ENCODE measurements at places on chromosomes 5 and 9. TPM values are rescaled to one million over a fixed set of nuclear protein-coding genes. Genes with fewer than 3 reads are reported as not detected.
A peak's percentile ranks its signal among the peaks of the same experiment; 100 is the strongest.

DNA sequence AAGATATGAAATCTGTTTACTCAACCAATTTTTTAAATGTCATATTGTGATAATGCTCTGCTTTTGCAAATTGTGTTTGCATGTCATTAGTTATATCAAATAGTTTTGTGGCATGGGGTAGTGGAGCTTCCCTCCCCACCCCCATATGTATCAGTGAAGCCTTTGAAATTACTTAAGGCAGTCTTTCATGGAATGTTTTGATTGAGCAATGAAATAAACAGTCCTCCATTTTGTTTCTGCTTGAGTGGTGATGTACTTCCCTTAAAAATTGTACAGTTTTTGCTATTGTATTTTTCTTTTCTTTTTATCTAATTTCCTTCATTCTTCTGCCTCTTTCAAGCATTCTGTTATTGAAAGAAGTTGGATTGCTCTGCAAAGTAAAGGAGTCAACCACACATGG lies 3.5 kb downstream of the SOWAHA start:
- no peak overlapping the region for H3K4me3 ChIP-seq
- H3K36me3 ChIP-seq, result peaks cover 10% of the 10 kb centered on the region
- no peak for DNase-seq
- peaks cover 11% of the 10 kb centered on the region for H3K27me3 ChIP-seq
- peaks cover 4% of the 10 kb centered on the region for H3K4me1 ChIP-seq
- H3K27ac ChIP-seq, result no peak overlapping the region

- no peak overlapping the region for H3K27ac ChIP-seq
- H3K27me3 ChIP-seq, result peaks cover 17% of the 10 kb centered on the region
- DNase-seq, result no peak
- H3K4me1 ChIP-seq, result peaks cover 16% of the 10 kb centered on the region
- no peak overlapping the region for H3K4me3 ChIP-seq
- H3K36me3 ChIP-seq, result peaks cover 5% of the 10 kb centered on the region
Observed at GRCh38 chr9:138104251-138105122, 226.9 kb downstream of the CACNA1B start.

DNA sequence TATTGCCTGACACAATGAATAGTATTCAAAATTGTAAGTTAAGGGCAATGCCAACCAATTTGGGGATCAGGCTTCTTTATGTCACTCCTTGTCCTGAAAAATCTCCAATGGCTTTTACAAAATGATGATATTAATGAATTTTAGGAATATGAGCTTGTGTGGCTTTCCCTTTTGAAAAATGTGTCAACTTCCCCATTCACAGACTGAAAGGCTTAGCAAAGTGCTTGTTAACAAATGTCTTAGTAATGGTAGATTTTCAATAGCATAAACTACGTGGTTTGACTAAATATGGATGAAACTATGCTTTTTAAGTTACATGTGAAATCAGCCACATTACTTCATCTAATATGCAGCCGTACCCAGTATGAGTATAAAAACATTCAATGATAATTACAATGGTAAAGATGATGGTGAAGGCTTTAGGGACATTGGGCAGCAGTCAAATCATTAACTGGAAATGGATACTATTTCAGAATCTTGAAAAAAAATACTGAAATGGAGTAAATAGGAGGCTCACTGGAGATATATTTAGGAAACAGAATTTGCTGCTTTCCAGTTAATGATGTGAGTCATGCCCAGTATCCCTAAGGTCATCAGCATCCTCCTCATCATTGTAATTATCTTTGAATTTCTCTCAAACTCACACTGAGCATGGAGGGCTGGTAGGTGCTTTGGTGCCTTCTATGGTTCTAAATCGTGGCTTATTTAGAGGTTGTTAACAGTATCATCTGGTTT lies 113.3 kb upstream of the ZNF608 start:
- H3K4me3 ChIP-seq, result no peak overlapping the region
- peaks cover 3% of the 10 kb centered on the region for H3K27me3 ChIP-seq
- H3K27ac ChIP-seq, result peak overlapping the region; percentile 57
- H3K36me3 ChIP-seq, result no peaks in the 10 kb centered on the region
- no peak for DNase-seq

DNA sequence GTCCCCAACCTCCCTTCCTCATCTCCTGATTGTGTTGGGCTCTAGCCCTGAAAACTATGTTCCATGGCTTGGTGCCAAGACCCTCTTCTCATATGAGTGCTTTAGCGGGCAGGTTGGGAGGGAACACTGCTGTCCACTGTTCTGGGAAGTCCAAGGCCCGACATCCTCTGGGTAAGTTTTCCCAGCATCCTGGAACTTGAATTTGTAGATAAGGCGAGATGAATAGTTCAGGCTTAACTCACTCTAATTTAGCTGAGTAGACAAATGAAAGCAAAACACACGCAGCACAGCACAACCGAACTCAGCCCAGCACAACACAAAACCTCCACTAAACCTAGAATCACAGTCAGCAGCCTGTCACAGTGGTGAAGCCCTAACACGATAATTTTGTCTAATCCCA lies 95.3 kb upstream of the SLC28A3 start:
- H3K27ac ChIP-seq, result no peak overlapping the region
- peaks cover 2% of the 10 kb centered on the region for H3K27me3 ChIP-seq
- H3K36me3 ChIP-seq, result no peaks in the 10 kb centered on the region
- peaks cover 2% of the 10 kb centered on the region for H3K4me1 ChIP-seq

DNA sequence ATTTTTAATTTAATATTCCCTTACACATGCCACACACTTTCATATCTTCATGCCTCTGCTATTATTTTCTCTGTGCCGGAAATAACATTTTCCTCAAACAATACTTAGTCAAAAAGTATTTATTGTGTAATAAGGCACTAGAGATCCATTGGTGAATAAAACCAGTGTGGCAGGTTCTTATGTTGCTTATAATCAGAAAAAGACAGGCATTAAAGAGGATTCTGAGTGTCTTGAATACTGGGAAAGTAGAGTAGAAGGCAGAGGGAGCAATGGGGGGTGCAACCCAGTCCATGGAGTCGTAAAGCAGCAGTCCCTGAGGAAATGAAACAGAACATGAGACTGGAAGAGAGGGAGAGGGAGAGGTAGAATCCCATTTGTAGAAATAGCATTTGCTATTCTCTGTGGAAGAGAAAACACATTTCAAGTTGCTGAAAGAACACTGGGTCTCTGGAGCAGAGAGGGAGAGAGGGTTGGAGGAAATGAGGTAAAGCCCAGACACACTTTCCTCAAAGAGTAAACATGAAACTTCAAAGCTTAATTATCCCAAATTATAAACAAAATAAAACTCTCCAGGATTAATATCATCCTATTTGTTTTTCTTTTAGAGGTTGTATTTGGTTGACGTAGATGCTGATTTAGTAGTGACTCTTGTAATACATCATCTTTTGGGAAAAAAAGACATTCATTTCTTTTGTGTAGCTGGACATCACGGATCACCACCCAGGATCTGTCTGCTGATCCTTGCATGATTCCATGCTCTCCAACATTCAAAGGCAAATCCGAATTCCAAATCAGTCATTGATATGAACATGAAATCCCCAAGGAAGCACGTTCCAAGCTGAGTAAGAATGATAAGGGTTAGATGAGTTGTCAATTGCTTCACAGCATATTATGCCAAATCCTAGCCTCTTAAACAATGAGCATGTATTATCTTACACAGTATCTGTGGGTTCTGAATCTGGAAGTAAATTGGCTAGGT lies 37.4 kb upstream of the GRAMD2B start:
- no peak for DNase-seq
- no peak overlapping the region for H3K4me3 ChIP-seq
- H3K27me3 ChIP-seq, result no peaks in the 10 kb centered on the region
- no peak overlapping the region for H3K27ac ChIP-seq
- no peaks in the 10 kb centered on the region for H3K4me1 ChIP-seq

DNA sequence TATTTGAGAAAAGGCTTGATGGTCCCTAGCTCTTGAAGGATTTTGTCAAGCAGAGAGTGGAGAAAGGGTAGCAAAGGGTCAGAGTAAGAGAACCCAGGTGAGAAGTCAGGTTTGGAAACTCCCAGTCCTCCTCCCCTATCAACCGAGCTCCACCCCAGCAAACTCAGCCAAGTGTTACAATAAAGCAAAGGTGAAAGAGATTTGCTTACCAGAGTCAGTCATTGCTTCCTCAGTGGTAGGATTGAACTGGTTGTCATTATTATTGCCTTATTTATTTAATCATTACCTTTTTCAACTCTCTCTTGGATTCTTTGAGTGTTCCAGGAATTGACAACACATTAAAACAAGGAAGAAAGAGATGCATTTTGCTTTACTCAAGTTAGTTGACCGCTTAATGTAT lies 80.5 kb downstream of the RFK start:
- H3K27me3 ChIP-seq, result no peaks in the 10 kb centered on the region
- peaks cover 4% of the 10 kb centered on the region for H3K4me1 ChIP-seq
- H3K36me3 ChIP-seq, result no peaks in the 10 kb centered on the region
- no peak overlapping the region for H3K27ac ChIP-seq
- DNase-seq, result no peak

- H3K4me3 ChIP-seq, result no peak overlapping the region
- DNase-seq, result no peak
- no peaks in the 10 kb centered on the region for H3K4me1 ChIP-seq
- peaks cover 2% of the 10 kb centered on the region for H3K27me3 ChIP-seq
- peaks cover 11% of the 10 kb centered on the region for H3K36me3 ChIP-seq
Observed at GRCh38 chr9:35374910-35375309, 115.0 kb upstream of the RUSC2 start.

DNA sequence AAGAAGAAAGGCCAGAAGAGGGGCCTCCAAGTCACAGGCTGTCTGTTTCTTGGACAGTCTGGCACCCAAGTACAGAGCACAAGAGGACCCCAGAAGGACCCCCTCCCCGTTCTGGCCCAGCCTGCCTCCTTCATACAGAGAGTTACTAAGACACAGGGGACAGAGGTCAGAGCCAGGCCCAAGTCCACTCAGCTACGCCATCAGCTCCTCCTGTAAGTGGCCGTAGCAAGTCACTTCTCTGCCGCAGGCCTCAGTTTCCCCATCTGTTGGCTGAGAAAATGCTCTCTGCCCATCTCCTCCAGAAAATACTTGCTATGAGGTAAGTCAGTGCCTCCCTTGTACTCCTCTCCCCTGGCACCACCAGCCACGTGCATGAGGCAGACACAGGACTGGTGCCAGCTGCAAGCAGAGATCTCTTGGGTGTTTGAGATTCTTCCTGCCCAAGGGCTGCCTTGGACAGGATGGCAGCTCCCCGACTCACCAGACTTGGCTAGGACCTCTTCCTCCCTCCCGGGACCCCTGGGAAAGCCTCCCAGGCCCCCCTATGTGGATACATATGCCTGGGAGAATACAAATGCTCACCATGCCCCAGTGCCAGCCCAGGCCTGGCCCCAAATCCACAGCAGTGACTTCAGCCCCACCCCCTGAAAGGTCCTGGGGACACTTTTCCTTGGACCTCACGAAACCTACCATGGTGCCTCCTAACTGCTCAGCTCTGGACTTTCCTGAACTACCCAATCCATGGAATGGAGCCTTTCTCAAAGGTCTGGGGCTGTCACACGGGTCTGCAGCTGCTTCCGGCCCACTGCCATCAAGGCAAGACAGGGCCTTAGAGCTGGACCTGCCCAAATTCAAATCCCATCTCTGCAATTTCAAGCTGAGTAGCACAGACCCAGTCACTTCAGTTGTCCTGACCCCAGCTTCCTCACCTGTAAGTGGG lies 5.1 kb downstream of the EEIG1 start:
- no peaks in the 10 kb centered on the region for H3K36me3 ChIP-seq
- peaks cover 19% of the 10 kb centered on the region for H3K4me1 ChIP-seq
- H3K4me3 ChIP-seq, result no peak overlapping the region
- DNase-seq, result no peak
- H3K27me3 ChIP-seq, result peaks cover 11% of the 10 kb centered on the region

- no peak overlapping the region for H3K4me3 ChIP-seq
- DNase-seq, result no peak
- peaks cover 5% of the 10 kb centered on the region for H3K4me1 ChIP-seq
- no peak overlapping the region for H3K27ac ChIP-seq
- no peaks in the 10 kb centered on the region for H3K27me3 ChIP-seq
Observed at GRCh38 chr5:147485046-147485445, 24.8 kb downstream of the DPYSL3 start.

DNA sequence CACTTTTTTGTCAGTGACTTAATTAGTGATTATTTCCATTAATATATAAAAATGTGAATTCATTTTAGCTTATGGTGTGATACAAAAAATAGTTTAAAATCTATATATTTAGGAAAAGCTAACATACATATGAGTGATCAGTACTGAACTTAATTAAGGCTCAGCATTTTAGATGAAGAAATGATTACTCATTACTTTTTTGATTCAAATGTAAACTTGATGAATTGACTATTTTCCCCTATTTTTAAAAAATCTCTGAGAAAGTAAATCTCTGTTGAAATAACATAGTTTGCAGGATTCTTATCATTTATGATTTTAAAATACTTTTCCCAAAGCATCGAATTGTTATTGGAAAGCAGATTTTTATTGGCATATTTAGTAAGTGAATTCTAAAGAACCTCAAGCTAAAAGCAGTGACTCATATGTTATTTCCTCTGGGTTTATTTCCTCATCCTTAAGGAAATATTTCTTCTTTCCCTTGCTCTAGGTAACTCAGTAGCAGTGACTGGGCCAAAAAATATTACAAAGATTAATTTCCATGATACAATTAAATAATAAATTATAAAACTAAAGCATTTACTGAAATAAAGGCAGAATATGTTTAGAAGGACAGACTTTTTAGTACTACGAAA lies 290.6 kb downstream of the FER start:
- DNase-seq, result no peak
- H3K4me3 ChIP-seq, result no peak overlapping the region
- H3K27ac ChIP-seq, result no peak overlapping the region
- no peaks in the 10 kb centered on the region for H3K4me1 ChIP-seq
- H3K36me3 ChIP-seq, result no peaks in the 10 kb centered on the region

DNA sequence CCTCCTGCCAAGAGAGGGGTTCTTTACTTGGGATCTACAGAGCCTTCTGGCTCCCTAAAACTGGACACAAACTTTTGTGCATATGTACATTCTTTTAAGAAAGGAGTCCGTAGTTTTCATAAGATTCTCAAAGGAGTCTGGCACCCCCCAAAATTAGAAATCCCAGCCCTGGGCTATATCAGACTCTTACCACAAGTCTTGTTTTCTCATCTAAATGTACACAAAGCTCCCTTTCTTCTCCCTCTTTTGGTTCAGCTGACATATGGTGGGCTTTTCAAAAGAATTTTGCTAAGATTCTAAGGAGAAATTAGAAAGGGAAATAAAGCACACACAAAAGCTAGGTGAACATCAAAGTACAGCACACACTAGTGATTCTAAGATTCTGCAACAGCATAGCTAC lies 114.4 kb downstream of the ENC1 start:
- H3K27ac ChIP-seq, result no peak overlapping the region
- H3K27me3 ChIP-seq, result peaks cover 3% of the 10 kb centered on the region
- no peaks in the 10 kb centered on the region for H3K4me1 ChIP-seq
- H3K4me3 ChIP-seq, result no peak overlapping the region
- H3K36me3 ChIP-seq, result peaks cover 38% of the 10 kb centered on the region

GRCh38 chr5:155884041-155884440 lies 442.9 kb upstream of the SGCD start:
- H3K27me3 ChIP-seq, result no peaks in the 10 kb centered on the region
- DNase-seq, result no peak
- peaks cover 2% of the 10 kb centered on the region for H3K4me1 ChIP-seq
- no peak overlapping the region for H3K4me3 ChIP-seq
- no peak overlapping the region for H3K27ac ChIP-seq

- no peaks in the 10 kb centered on the region for H3K27me3 ChIP-seq
- no peak overlapping the region for H3K4me3 ChIP-seq
- DNase-seq, result no peak
- H3K36me3 ChIP-seq, result no peaks in the 10 kb centered on the region
Observed at GRCh38 chr9:28197653-28198052, 624.4 kb upstream of the C9orf72 start.

The PLCXD3 gene
- 0.93 TPM for total RNA-seq

The ANGPTL2 gene
- 55.5 TPM for total RNA-seq

The RBM18 gene
- 27.3 TPM for total RNA-seq

The SHLD3 gene
- total RNA-seq, result 4.7 TPM

The SARDH gene
- total RNA-seq, result 2.0 TPM

The ADGRD2 gene
- total RNA-seq, result not detected

The AGPAT2 gene
- total RNA-seq, result 72.8 TPM

The OSMR gene
- not detected for total RNA-seq

The PCDHGA6 gene
- 6.3 TPM for total RNA-seq
